ENCODE measurements at places on chromosomes 7 and 10.
A peak's percentile ranks its signal among the peaks of the same experiment; 100 is the strongest.

DNA sequence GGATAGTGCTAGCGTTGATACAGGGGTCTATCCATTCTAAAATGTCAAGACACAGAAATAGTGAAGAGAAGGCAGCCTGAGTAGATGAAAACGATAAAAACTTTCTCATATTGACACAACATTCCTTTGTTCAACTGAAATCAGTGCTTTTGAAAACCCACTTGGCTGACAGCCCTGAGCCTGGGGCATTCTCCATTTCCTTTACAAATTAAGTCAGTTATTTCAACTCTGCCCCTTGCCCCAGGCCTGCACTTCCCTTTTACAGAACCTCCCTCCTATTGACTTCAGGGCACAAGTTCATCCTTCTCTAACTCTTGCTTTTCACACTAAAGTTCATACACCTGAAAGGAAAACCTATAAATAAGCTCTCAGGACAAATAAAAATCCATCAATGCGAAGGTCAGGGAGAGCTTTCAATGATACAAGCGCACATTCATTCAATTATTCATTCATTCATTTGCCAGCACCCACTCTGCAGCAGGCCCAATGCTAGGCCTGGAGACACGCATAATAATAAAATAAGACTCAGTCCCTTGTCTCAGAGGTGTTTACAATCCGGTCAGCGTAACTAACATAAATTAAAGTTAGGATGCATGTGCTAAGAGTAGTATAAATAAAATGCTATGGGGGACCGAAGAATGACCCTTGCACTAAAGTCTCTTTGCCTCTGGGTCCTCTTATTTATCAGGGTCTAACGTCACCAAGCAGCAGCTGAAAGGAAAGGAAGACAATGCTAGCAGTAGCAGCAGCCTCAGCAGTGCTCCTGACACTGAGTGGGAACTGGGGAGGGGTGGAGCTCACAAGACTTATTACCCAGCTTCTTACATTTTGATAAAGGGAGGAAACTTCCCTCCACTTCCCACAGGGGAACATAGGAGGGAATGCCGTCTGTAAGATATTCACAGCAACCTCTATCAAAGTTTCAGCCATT is 134.8 kb downstream of the PDE1C start:
- DNase-seq, result no peak
- no peaks in the 10 kb centered on the region for H3K27me3 ChIP-seq
- peaks cover 66% of the 10 kb centered on the region for H3K4me1 ChIP-seq
- H3K36me3 ChIP-seq, result no peaks in the 10 kb centered on the region

- H3K4me3 ChIP-seq, result no peak overlapping the region
- H3K27ac ChIP-seq, result peak overlapping the region; percentile 65
- no peaks in the 10 kb centered on the region for H3K27me3 ChIP-seq
- no peaks in the 10 kb centered on the region for H3K36me3 ChIP-seq
- no peak for DNase-seq
Observed at GRCh38 chr7:51255536-51256208, 60.9 kb downstream of the COBL start.

GRCh38 chr10:31582365-31583052 is 263.5 kb downstream of the ZEB1 start:
- no peak overlapping the region for H3K4me3 ChIP-seq
- no peaks in the 10 kb centered on the region for H3K36me3 ChIP-seq
- DNase-seq, result no peak
- peak overlapping the region; percentile 70 for H3K27ac ChIP-seq

DNA sequence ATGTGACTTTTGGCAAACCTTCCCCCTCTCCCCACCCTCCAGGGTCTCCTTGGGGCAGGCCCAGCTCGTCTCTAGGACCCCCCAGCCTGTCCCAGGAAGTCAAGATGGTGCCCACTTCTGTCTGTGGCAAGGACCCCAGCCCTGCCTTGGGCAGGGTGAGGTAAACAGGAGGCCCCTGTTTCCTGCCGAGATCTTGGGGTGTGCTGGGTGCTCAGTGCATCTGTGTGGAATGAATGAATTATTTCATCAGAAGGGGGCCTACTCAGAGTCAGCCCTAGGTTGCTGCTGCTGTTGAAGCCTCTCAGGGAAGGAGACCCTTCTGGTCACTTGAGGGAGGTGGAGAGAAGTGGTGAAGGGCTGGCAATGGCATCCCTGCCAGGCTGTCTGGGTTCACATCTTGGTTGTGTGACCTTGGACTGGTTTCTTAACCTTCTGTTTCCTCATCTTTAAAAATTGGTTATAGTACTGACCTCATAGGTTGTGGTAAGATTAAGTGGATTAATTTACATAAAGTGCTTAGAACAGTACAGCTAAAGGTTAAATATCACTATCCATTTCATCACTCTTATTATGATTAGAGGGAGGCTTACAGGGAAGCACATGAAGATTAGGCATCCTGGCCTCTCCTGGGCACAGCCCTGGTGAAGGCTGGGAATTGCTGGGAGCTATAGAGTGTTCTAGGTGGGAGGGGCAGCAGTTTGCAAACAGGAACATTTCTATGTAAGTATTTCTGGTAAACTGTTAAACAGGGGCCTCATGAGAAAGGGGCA is 67.7 kb downstream of the ZMIZ1 start:
- peaks cover 100% of the 10 kb centered on the region for H3K4me1 ChIP-seq
- peaks cover 20% of the 10 kb centered on the region for H3K36me3 ChIP-seq
- peak overlapping the region; percentile 99 for H3K27ac ChIP-seq
- DNase-seq, result no peak
- no peak overlapping the region for H3K4me3 ChIP-seq

DNA sequence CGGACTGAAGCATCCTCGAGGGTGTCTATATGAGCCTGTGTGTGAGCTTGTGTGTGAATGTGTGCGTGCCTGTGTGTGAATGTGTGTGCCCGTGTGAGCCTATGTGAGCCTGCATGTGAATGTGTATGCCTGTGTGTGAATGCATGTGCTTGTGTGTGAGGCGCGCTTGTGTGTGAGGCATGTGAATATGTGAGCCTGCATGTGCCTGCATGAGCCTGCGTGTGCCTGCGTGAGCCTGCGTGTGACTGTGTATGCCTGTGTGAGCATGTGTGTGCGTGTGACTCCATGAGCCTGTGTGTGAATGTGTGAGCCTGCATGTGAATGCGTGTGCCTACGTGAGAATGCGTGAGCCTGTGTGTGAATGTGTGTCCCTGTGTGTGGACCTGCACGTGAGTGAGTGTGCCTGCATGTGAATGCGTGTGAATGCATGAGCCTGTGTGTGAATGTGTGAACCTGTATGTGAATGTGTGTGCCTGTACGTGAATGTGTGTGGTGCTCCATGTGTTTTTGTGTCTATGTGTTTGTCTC is 33.4 kb downstream of the PDGFA start:
- H3K27me3 ChIP-seq, result peaks cover 24% of the 10 kb centered on the region
- DNase-seq, result no peak
- H3K36me3 ChIP-seq, result no peaks in the 10 kb centered on the region
- no peaks in the 10 kb centered on the region for H3K4me1 ChIP-seq
- H3K27ac ChIP-seq, result no peak overlapping the region
- no peak overlapping the region for H3K4me3 ChIP-seq

- peak overlapping the region; percentile 63 for H3K4me3 ChIP-seq
- no peak for DNase-seq
- H3K4me1 ChIP-seq, result peaks cover 12% of the 10 kb centered on the region
- H3K27me3 ChIP-seq, result peaks cover 52% of the 10 kb centered on the region
Observed at GRCh38 chr10:62373639-62373994, 552 bp upstream of the ZNF365 start.

GRCh38 chr7:138819625-138820024 is 21.6 kb upstream of the ATP6V0A4 start:
- no peak for DNase-seq
- no peak overlapping the region for H3K4me3 ChIP-seq
- H3K27me3 ChIP-seq, result no peaks in the 10 kb centered on the region
- H3K27ac ChIP-seq, result no peak overlapping the region

GRCh38 chr10:67695555-67695954 is 440 bp downstream of the CTNNA3 start:
- no peaks in the 10 kb centered on the region for H3K27me3 ChIP-seq
- peaks cover 22% of the 10 kb centered on the region for H3K4me1 ChIP-seq
- DNase-seq, result no peak
- H3K4me3 ChIP-seq, result peak overlapping the region; percentile 61
- H3K36me3 ChIP-seq, result no peaks in the 10 kb centered on the region
- peak overlapping the region; percentile 93 for H3K27ac ChIP-seq

- peaks cover 100% of the 10 kb centered on the region for H3K27me3 ChIP-seq
- H3K4me3 ChIP-seq, result peak overlapping the region; percentile 77
- no peak for DNase-seq
- H3K4me1 ChIP-seq, result peaks cover 41% of the 10 kb centered on the region
- peaks cover 9% of the 10 kb centered on the region for H3K36me3 ChIP-seq
- peak overlapping the region; percentile 93 for H3K27ac ChIP-seq
Observed at GRCh38 chr10:92692080-92692671, 2.4 kb downstream of the HHEX start.

GRCh38 chr10:4306871-4307270 is 519.1 kb upstream of the AKR1E2 start:
- no peak overlapping the region for H3K4me3 ChIP-seq
- peak overlapping the region; percentile 37 for H3K27ac ChIP-seq
- H3K4me1 ChIP-seq, result peaks cover 30% of the 10 kb centered on the region
- no peaks in the 10 kb centered on the region for H3K36me3 ChIP-seq
- no peak for DNase-seq
- no peaks in the 10 kb centered on the region for H3K27me3 ChIP-seq

All from left ventricle myocardium inferior (tissue), 1 donor.